ENCODE measurements at places on chromosomes 16 and 17. TPM values are rescaled to one million over a fixed set of nuclear protein-coding genes. Genes with fewer than 3 reads are reported as not detected.

The TVP23A gene
- 0.22 TPM for polyA plus RNA-seq

- H3K36me3 ChIP-seq: no peaks in the 10 kb centered on the region
- no peak overlapping the region for H3K4me3 ChIP-seq
- H3K27ac ChIP-seq: no peak overlapping the region
- H3K27me3 ChIP-seq: no peaks in the 10 kb centered on the region
Observed at GRCh38 chr16:79269211-79269863, 331.2 kb downstream of the MAF start.

The TLK2 gene
- 11.6 TPM for polyA plus RNA-seq

The CSH2 gene
- polyA plus RNA-seq: not detected

DNA sequence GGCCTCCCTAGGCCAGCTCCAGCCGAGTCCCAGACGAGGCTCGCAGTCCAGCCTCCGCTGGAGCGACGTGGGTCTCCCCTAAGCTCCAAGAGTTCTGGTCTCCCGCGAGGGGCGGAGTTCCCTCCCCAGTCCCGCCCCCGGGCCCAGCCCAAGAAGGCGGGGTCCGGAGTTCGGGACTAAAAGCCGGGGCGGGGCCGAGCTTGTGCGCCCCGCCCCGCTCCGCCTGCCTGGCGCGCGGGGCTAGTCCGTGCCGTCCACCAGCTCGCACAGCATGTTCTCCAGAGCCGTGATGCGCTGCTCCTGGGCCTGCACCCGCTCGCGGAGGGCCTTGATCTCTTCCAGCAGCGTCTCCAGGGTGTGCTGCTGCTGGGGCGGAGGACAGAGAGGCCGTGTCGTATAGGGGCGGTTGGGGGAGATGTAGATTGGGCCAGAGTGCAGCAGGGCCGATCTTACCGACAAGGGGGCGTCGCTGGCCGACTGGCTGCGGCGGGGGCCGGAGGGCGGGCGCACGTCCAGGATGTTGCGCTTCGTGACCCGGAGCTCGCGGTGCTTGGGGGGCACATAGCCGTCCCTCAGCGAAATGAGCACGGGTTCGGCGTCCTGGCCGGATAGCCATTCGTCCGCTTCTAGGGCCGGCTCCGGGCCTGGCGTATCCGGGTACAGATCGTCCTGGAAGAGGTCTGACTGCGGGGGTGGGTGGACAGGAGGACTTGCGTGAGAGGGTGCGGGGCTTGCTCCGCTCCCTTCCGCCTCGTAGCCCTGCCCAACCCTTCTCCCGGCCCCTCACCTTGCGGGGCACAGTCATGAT lies 7.0 kb downstream of the CORO6 start:
- peaks cover 51% of the 10 kb centered on the region for H3K27me3 ChIP-seq
- DNase-seq: peak; percentile 84
- H3K27ac ChIP-seq: peak overlapping the region; percentile 34
- no peak overlapping the region for H3K4me3 ChIP-seq
- no peaks in the 10 kb centered on the region for H3K36me3 ChIP-seq

- no peak overlapping the region for H3K4me3 ChIP-seq
- H3K27ac ChIP-seq: no peak overlapping the region
- H3K36me3 ChIP-seq: no peaks in the 10 kb centered on the region
- H3K27me3 ChIP-seq: no peaks in the 10 kb centered on the region
- peak; percentile 53 for DNase-seq
- H3K4me1 ChIP-seq: no peaks in the 10 kb centered on the region
Observed at GRCh38 chr17:58587713-58588117, 73.3 kb upstream of the MTMR4 start.

GRCh38 chr17:72146371-72146770 lies 25.6 kb downstream of the SOX9 start:
- no peaks in the 10 kb centered on the region for H3K4me1 ChIP-seq
- H3K36me3 ChIP-seq: no peaks in the 10 kb centered on the region
- no peak overlapping the region for H3K4me3 ChIP-seq

DNA sequence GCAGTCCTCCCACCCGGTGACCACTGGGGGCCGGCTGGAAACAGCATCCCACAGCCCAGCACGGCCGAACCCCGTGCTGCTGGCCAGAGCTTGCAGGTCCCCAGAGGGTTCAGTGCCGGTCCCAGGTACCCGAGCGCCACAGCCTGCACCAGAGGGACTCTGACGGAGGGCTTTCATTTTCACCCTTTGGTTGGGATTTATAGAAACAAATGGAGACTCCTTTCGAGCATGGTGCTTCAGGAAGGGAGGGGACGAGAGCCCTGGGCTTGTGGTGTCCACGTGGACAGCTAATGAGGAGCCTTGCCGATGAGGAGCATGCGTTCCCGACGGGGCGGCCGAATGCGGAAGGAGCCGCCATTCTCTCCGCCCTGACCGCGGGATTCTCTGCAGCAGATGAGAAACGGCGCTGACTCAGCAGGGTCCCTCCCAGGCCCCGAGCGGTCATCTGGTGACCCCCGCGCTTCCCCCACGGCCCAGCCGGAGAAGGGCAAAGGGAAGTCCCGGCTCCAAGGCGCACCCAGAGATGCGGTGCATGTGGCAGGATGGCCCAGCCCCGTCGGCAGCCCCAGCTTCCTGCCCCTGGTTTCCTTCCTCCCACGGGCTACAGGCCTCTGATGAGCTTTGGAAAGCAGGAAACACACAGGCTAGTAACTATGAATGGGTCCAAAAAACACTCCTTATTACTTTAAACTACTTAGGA lies 9.8 kb downstream of the SLC38A10 start:
- DNase-seq: peak; percentile 42
- H3K27ac ChIP-seq: peak overlapping the region; percentile 51
- peaks cover 2% of the 10 kb centered on the region for H3K4me1 ChIP-seq
- no peaks in the 10 kb centered on the region for H3K27me3 ChIP-seq
- H3K36me3 ChIP-seq: peaks cover 5% of the 10 kb centered on the region

The RAB37 gene
- polyA plus RNA-seq: 6.0 TPM

GRCh38 chr17:51180486-51180885 lies 14.3 kb downstream of the NME2 start:
- peaks cover 26% of the 10 kb centered on the region for H3K36me3 ChIP-seq
- no peak for DNase-seq
- no peak overlapping the region for H3K27ac ChIP-seq
- H3K4me1 ChIP-seq: no peaks in the 10 kb centered on the region
- H3K27me3 ChIP-seq: no peaks in the 10 kb centered on the region
- no peak overlapping the region for H3K4me3 ChIP-seq

- peaks cover 17% of the 10 kb centered on the region for H3K4me1 ChIP-seq
- H3K36me3 ChIP-seq: no peaks in the 10 kb centered on the region
- H3K27me3 ChIP-seq: no peaks in the 10 kb centered on the region
- peak; percentile 24 for DNase-seq
- no peak overlapping the region for H3K4me3 ChIP-seq
Observed at GRCh38 chr16:3088450-3088849, 10.6 kb downstream of the ZSCAN10 start.

GRCh38 chr17:81025741-81026129 lies 9.2 kb upstream of the BAIAP2 start:
- no peak overlapping the region for H3K4me3 ChIP-seq
- DNase-seq: no peak
- H3K27ac ChIP-seq: peak overlapping the region; percentile 10
- peaks cover 13% of the 10 kb centered on the region for H3K4me1 ChIP-seq
- H3K36me3 ChIP-seq: no peaks in the 10 kb centered on the region
- H3K27me3 ChIP-seq: no peaks in the 10 kb centered on the region

DNA sequence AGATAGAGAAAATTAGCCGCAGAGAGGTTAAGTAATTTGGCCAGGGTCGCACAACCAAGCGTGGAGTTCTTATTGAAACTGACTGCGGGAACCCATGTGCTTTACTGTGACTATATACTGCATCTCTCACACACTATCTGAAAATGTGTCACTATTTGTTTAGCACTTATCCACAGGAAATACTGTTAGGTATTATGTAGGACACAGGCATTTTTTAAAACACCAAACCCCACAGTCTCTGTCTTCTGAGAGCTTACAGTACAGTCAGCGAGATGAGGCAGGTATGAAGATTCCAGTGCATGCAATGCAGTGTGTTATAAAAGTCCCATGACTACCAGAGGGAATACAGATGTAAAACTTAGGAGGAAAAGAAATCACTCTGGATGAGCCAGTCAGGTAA lies 11.3 kb downstream of the RBL2 start:
- H3K4me1 ChIP-seq: no peaks in the 10 kb centered on the region
- no peak overlapping the region for H3K27ac ChIP-seq
- H3K27me3 ChIP-seq: no peaks in the 10 kb centered on the region
- no peak for DNase-seq
- H3K4me3 ChIP-seq: no peak overlapping the region

- H3K36me3 ChIP-seq: no peaks in the 10 kb centered on the region
- no peak overlapping the region for H3K4me3 ChIP-seq
- H3K27ac ChIP-seq: no peak overlapping the region
- no peak for DNase-seq
Observed at GRCh38 chr17:66438101-66438500, 135.7 kb downstream of the PRKCA start.

The SLC52A1 gene
- polyA plus RNA-seq: 0.71 TPM

DNA sequence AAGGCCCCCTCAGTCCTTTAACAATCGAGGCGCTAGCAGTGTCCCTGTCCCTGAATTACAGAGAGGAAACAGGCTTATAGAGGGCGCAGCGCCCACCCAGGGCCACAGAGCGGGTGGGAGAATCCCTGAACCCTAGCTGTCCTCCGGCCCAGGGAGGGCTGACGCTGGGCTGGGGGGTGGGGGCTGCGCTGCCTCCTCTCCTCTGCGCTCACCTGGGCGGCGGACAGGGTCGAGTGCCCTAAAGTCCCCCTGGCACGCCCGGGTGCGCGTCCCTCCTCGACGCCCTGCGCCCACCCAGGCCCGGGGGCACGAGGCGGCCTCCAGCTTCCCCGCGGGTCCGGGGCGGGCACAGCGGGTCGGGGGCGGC lies 200.4 kb upstream of the N4BP1 start:
- H3K27ac ChIP-seq: no peak overlapping the region
- H3K27me3 ChIP-seq: peaks cover 15% of the 10 kb centered on the region
- no peaks in the 10 kb centered on the region for H3K36me3 ChIP-seq
- DNase-seq: no peak
- no peak overlapping the region for H3K4me3 ChIP-seq

DNA sequence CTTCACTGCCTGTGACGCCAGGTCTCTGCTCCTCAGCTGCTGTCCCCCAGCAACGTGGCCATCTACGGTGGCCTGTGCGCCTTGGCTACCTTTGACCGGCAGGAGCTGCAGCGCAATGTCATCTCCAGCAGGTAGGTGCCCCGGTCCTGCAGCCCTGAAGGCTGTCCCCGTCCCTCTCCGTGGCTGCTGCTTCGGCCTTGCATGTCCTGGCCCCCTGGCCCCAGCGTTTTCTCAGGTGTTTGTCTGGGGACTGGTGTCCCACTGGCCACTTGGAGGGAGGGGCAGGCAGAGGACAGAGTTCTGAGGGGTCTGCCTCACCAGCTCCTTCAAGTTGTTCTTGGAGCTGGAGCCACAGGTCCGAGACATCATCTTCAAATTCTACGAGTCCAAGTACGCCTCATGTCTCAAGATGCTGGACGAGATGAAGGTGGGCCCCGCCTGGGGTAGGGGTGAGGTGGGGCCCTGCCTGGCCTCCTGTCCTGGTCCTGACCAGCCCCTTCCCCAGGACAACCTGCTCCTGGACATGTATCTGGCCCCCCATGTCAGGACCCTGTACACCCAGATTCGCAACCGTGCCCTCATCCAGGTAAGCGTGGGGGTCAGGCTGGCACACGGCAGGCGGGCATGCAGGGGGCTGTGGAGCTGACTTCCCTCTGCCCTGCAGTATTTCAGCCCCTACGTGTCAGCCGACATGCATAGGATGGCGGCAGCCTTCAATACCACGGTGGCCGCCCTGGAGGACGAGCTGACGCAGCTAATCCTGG lies 4.4 kb downstream of the GPS1 start:
- no peaks in the 10 kb centered on the region for H3K27me3 ChIP-seq
- H3K4me3 ChIP-seq: no peak overlapping the region
- H3K4me1 ChIP-seq: no peaks in the 10 kb centered on the region
- H3K36me3 ChIP-seq: peaks cover 11% of the 10 kb centered on the region

GRCh38 chr16:4667203-4667963 lies 26.0 kb upstream of the NUDT16L1 start:
- no peak overlapping the region for H3K4me3 ChIP-seq
- no peak for DNase-seq
- H3K36me3 ChIP-seq: peaks cover 11% of the 10 kb centered on the region

GRCh38 chr17:32350666-32351418 lies 885 bp downstream of the ZNF207 start:
- H3K4me1 ChIP-seq: peaks cover 28% of the 10 kb centered on the region
- DNase-seq: peak; percentile 80
- peaks cover 20% of the 10 kb centered on the region for H3K36me3 ChIP-seq
- no peaks in the 10 kb centered on the region for H3K27me3 ChIP-seq

DNA sequence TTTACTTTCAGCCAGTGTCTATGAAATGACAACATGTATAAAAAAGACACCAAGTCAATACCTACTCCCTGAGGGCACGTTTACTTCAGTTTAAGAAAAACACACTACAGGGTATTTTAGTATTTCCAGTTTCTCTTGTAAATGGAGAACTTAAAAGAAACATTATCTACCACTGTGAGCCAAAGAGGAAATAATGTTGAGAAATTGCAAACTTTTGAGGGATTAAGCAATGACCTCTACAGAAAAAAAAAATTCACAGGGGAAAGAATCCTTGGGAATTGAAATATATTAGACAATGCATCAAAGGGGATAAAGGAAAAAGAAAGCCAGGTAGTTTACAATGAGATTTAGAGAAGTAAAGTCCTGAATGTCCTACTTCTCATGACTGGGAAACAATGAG lies 126.0 kb downstream of the KCNJ2 start:
- H3K36me3 ChIP-seq: no peaks in the 10 kb centered on the region
- no peaks in the 10 kb centered on the region for H3K27me3 ChIP-seq
- peak overlapping the region; percentile 50 for H3K27ac ChIP-seq
- H3K4me1 ChIP-seq: no peaks in the 10 kb centered on the region
- DNase-seq: peak; percentile 67

The MAFG gene
- polyA plus RNA-seq: 29.3 TPM

GRCh38 chr17:8857919-8858318 lies 9.6 kb downstream of the PIK3R6 start:
- peaks cover 2% of the 10 kb centered on the region for H3K4me1 ChIP-seq
- no peak overlapping the region for H3K27ac ChIP-seq
- H3K36me3 ChIP-seq: no peaks in the 10 kb centered on the region

GRCh38 chr17:3693829-3694231 lies 2.1 kb downstream of the P2RX5 start:
- H3K36me3 ChIP-seq: no peaks in the 10 kb centered on the region
- peaks cover 3% of the 10 kb centered on the region for H3K27me3 ChIP-seq
- no peaks in the 10 kb centered on the region for H3K4me1 ChIP-seq
- H3K4me3 ChIP-seq: no peak overlapping the region
- no peak for DNase-seq
- no peak overlapping the region for H3K27ac ChIP-seq

GRCh38 chr17:16352303-16352666 lies 984 bp downstream of the CENPV start:
- H3K36me3 ChIP-seq: peaks cover 3% of the 10 kb centered on the region
- peak; percentile 70 for DNase-seq
- no peak overlapping the region for H3K27ac ChIP-seq
- H3K27me3 ChIP-seq: no peaks in the 10 kb centered on the region
- peaks cover 10% of the 10 kb centered on the region for H3K4me1 ChIP-seq

DNA sequence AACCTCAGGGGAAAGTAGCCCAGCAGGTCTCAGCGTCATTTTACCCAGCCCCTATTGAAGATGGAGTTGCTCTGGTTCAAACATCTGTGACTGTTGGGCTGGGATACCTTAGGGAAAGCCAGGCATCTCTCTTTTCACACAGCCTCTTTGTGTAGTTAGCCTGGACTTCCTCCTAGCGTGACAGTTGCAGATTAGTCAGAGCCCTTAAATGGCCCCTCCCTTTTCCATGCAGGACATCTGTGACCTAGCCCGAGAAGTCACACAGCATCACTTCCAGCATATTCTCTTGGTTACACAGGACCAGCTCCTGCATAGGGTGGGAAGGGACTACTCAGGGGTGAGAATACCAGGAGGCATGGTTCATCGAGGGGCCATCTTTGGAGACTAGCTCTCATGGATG lies 375.0 kb upstream of the RBFOX1 start:
- no peak overlapping the region for H3K27ac ChIP-seq
- H3K4me1 ChIP-seq: no peaks in the 10 kb centered on the region
- no peaks in the 10 kb centered on the region for H3K36me3 ChIP-seq
- H3K4me3 ChIP-seq: no peak overlapping the region
- no peaks in the 10 kb centered on the region for H3K27me3 ChIP-seq
